ENCODE measurements at places on chromosomes 1 and 21. TPM values are rescaled to one million over a fixed set of nuclear protein-coding genes. Genes with fewer than 3 reads are reported as not detected.

The AK5 gene
- polyA plus RNA-seq, result 0.25 TPM

The KLHDC7A gene
- polyA plus RNA-seq, result not detected

The S100A7A gene
- polyA plus RNA-seq, result not detected

The AIRE gene
- polyA plus RNA-seq, result 0.06 TPM

GRCh38 chr1:94778808-94779207, 41.3 kb upstream of the SLC44A3 start:
- no peak for DNase-seq

- DNase-seq, result no peak
These were observed 87.4 kb downstream of the GPR52 start for GRCh38 chr1:174535207-174535606.

DNA sequence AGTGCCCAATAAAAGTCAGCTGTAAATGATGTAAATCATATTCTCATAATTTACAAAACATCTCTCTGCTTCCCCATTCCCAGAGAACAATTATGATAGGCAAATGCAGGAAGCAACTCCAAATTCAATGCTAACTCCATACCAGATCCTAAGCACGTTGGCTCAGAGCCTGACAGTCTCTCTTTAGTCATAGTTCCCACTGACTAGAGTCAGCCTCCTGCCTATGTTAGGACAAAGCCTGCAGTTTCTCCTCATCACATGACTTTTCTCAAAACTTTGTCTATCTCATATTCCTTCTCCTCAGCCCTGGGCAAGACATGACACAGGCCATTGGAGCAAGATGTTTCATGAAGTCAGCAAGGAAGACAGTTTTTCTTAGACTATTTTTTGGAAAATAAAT, 101.5 kb upstream of the COL24A1 start:
- no peak for DNase-seq

DNA sequence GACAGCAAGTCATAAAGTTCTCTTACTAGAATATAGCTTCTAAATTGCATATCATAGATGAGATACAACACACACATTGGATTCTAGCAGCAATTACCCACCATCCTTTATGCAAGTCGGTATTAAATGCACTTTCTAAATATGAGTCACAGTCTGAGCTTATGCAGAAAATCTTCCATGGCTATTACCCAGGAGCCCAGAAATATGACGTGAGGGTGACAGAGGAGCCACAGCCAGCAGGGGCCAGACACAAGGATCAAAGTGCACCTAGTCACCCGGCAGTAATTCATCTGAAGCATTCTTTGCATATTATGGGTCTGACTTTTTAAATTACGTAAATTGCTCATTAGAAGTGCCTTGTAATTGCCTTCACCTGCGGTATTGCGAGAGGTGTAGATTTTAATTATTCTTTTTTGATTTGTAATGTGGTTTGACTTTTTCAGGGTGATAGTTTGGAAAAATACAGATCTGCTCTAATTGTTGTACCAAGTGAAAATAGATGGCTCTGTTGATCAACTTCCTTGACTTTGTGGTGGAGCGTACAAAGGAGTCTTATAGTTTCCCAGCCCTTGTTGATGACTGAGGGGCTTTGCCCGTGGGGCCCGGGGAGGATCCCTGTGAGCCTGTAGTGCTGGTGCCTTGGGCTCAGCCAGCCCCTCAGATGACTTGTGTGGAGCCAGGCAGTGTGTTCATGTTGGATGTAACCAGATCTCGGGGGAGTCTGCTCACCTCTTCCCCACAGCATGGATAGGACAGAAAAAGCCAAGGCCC, 470.0 kb upstream of the VAMP3 start:
- DNase-seq, result no peak

DNA sequence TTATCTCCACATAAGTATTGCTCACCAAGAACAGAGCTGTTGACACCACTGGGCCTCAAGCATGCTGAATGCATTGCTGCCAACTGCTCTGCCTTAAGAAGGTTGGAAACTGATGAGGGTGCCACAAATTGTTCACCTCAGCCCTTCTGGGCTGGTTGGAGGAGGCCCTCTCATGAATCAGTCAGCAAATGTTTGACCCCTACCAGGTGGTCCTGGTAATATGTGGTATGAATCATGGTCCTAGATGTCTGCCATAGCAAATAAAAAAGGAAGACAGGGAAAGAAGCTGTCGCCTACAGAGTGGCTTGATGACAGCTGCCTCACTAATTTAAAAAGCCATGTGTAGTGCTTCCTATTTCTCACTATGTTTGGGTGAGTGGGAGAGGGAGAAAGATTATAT, 12.2 kb downstream of the SPATA46 start:
- DNase-seq, result no peak

DNA sequence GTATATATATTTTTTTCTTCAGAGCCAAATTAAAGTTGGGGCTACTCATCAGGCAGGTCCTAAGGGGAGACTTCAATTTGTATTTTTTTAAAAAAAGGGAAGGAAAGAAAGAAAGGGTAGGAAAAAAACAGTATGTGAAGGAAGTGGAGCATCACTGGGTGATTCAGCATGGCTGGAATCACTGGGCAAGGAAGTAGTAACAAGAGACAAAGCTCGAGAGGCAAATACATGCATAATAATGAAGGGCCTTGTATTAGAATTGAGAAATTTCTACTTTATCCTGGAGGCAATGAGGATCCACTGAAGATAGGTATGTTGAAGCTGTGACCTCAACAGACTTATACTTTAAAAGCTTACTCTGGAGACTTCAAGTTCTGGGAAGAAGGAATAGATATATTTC, 184.4 kb downstream of the COQ8A start:
- DNase-seq, result no peak

DNA sequence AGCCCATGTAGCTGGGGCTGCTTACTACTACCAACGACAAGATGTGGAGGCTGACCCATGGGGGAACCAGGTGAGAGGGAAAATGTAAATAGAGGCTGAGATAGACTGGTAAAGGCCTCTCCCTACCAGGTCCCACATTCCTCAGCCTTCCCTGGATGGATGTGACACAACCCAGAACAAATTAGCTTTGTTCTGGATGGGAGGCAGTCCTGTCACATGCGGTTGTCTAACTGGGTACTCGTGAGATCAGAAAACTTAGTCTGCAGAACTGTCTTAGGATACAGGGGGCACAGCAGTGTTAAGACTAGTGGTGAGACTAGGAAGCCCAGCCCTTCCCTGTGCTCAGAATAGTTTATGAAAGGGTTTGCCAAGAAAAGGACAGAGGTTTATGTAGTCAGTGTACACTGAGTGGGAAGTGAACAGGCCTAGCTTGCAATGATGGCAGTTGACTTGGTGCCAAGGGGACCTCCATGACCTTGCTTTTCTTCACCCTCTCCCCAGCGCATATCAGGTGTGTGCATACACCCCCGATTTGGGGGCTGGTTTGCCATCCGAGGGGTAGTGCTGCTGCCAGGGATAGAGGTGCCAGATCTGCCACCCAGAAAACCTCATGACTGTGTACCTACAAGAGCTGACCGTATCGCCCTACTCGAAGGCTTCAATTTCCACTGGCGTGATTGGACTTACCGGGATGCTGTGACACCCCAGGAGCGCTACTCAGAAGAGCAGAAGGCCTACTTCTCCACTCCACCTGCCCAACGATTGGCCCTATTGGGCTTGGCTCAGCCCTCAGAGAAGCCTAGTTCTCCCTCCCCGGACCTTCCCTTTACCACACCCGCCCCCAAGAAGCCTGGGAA, 8.4 kb downstream of the MMACHC start:
- no peak for DNase-seq

DNA sequence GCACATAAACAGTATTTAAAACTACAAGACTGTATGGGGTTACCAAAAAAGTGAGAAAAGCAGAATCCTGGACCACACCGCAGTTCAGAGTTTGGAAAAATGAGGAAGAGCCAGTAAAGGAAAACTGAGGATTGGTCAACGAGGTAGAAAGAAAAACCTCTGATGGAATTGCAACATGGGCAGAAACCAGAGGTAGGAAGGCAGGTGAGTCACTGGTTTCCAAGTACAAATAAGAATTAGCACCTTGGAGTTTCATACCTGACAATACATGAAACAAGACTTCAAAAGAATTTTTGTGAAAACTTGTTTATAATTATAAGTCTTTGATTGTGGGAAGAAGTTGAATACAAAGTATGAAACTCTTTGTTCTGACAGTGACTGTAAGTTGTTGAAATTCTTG, 533.7 kb upstream of the DAB1 start:
- no peak for DNase-seq

GRCh38 chr1:219210067-219210466, 36.4 kb downstream of the LYPLAL1 start:
- DNase-seq, result no peak

GRCh38 chr1:56995414-56996100, 29.7 kb upstream of the C8B start:
- DNase-seq, result no peak

- no peak for DNase-seq
These were observed 113.2 kb downstream of the TOMM20 start for GRCh38 chr1:235015291-235015985.
